ENCODE measurements at places on chromosomes 3 and 15.

- no peak for DNase-seq
Observed at GRCh38 chr15:63970621-63971426, 75.5 kb downstream of the DAPK2 start.

GRCh38 chr3:136022529-136023263, 57.2 kb downstream of the PPP2R3A start:
- DNase-seq = no peak

DNA sequence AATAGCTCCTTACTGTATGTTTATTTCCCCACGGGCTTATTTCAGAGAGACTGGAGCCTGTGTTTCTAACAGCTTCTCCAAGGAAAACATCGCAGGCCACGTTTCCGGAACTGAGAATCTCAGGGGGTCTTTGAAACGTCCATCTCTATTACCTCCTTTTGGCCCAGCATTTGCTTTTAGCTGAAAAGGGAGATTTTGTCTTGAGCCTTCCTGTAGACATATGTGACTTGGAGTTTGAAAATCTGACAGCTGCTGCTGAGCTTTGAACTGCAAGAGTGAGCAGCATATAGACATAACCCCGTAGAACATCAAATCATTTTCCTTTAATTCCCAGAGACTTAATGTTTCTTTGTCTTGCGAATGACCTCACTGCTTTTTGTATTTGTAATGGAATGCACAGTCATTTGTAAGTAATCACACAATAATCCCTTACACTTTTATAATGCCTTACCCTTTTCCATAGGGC, 54.6 kb downstream of the LPP start:
- no peak for DNase-seq

DNA sequence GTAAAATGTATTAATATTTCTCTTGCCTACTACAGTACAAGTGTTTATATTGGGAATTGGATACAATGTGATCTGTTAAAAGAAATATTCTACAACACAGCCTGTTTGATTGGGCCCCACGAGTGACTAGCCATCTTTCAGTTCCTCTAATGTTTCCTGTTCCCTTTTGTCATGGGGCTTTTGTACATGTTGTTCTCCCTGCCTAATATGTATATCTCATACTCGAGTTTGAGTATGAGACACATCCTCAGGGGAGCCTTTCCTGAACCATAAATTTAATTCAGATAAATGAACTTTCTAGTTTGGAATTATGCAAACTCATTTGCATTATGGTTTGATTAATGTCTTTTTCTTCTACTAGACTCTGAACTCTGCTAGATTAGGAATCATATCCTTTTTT, 65.5 kb downstream of the MEF2A start:
- peak; percentile 56 for DNase-seq

DNA sequence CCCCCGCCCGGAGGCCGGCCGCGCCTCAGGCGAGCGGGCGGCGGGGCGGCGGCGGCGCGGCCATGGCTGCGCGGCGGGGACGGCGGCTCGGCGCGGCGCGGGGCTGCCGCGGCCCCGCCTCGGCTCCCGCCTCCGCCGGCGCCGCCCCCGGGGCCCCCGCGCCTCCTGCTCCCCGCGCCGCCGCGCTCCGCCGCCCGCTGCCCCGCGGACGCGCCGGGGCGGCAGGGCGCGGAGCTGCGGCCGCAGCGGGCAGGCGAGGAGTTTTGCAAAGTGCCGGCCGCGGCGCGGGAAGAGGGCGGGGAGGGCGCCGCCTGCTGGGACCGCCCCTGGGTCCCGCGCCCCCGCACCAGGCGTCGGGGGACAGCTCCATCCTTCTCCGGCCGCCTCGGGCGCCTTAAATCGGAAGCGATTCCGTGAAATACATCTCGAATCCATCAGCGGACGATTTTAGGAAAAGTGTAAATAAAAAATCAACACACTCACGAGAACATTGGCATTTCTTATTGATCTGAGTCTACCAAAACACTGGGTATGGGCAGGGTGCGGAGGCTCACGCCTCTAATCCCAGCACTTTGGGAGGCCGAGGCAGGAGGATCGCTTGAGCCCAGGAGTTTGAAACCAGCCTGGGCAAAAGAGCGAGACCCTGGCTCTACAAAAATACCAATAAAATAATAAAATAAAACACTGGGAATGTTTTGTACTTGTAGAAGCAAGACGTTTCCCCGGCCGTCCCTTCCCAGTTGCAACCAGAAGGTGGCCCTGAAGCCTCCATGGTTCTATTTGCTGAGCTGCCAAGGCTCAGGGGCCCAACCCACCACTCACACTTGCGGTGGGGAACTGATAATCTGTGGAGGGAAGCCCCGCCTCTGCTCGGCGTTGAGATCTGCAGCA, 136.9 kb downstream of the NUP210 start:
- DNase-seq = peak; percentile 71

- DNase-seq = no peak
Observed at GRCh38 chr3:69058180-69058946, 6.2 kb upstream of the TMF1 start.

GRCh38 chr3:126679831-126680666, 24.0 kb upstream of the CHCHD6 start:
- no peak for DNase-seq

GRCh38 chr3:12753275-12754028, 5.6 kb downstream of the TMEM40 start:
- DNase-seq = no peak

DNA sequence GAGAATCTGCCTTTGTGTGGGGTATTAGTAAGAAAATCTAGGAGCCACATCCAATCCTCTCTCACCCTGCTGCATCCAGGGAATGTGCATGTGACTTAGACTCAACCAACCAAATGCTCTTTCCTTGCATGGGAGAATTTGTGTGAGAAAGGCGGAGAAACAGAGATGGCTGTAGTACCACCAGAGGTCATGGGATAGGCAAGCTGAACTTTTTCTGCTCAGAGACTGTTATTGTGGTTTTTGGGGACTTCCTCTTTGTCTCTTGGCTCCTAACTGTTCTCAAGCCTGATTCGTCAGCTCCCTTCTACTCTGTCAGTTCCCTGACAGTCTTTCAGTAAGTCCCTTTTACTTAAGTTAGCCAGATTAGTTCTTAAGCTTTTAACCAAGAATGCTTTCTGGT, 2.6 kb upstream of the ZSCAN2 start:
- DNase-seq = no peak

DNA sequence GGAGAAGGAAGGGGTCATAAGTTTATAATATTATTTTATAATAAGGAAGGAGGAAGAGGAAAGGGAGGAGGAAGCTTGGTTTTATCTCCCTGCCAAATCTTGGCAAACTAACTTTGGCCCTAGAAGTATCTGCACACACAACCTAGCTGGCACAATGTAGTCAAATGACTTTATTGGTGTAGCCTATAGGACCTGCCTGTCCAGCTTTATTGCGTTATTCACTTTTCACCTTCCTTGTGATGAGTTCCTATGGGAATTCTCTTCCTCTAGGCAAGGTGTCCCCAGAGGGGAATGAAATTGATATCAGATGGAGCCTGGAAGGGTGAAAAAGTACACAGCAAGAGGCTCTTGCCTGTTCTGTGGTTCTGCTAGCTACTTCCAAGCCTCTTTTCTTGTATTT, 111.2 kb upstream of the SLC25A36 start:
- no peak for DNase-seq

- DNase-seq = no peak
Observed at GRCh38 chr3:175571096-175571495, 712.0 kb downstream of the NAALADL2 start.

DNA sequence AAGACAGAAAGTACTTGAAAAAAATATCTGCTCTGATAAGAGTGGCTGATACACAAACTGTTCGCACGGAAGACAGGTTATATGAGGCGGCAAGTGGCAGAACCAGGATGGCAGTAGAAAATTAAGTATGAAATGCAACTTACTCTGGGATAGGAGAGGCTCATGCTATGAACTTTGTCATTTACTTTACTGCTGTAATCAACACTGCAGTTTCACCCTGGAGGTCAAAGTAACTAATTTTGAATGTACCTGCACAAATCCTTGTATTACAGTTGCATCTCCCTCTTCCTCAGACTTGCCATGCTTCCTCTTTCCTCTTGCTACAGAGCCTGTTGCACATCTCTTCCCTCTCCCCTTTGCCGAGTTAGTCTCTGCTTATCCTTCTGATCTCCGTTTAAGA, 38.8 kb downstream of the HACL1 start:
- no peak for DNase-seq

- peak; percentile 22 for DNase-seq
Observed at GRCh38 chr3:113531826-113532697, at the start of gene SIDT1. Gene SIDT1, plus strand, starts transcription at chr3:113532555. Its CDS starts 467 bp downstream, at chr3:113533022.

GRCh38 chr3:50486219-50486888, 17.1 kb downstream of the CACNA2D2 start:
- DNase-seq = no peak

DNA sequence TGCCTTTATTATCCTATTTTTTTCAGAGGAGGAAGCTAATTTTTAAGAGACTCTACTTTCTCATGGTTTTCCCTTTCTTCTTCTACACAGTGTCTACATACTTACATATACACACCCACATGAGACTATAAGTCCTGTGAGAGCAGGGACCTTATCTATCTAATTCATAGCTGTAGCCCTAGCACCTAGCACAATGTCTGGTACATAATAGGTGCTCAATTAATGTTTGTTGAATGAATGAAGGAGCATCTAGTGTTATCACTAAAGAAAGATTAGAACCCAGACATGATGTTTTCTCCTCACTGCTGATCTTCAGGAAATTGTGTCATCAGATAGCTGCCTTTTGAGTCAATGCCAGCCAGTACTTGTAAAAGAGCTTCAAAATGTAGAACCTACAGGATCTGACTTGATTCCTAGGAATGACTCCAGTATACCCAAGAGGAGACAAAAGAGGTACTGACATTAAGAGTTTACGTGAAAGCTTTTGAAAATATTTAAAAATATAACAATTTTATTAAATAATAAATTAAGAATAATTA, 2.5 kb downstream of the SCG5 start:
- no peak for DNase-seq

DNA sequence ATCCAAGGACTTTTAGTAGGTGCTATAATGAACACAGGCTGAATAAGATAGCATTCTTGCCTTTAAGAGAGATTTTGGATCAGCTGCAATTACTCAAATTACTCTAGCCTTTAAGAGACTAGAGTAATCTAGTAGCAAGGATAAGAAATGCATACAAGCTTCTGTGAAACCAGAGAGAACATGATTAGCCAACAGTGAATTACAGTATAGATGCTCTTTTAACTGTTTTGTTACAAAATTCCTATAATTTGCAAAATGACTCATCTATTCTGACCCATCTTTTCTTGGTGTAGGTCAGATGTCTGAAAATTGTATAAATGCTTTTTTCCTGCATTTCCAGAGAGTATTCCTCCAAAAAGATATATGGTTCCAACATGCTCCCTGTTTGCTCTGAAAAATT, 66.9 kb downstream of the CEP63 start:
- DNase-seq = no peak

GRCh38 chr3:170893895-170894294, 14.5 kb downstream of the EIF5A2 start:
- no peak for DNase-seq

Measured in lung microvascular endothelial cell (primary cell).